Esophagus mucosa (tissue), 1 donor: ENCODE measurements at places on chromosomes 6 and 20. TPM values are rescaled to one million over a fixed set of nuclear protein-coding genes. Genes with fewer than 3 reads are reported as not detected.

- no peak for ATAC-seq
Observed at GRCh38 chr6:44771647-44772415, 384.3 kb downstream of the CDC5L start.

- no peak for ATAC-seq
Observed at GRCh38 chr6:18439581-18439980, 52.4 kb downstream of the RNF144B start.

DNA sequence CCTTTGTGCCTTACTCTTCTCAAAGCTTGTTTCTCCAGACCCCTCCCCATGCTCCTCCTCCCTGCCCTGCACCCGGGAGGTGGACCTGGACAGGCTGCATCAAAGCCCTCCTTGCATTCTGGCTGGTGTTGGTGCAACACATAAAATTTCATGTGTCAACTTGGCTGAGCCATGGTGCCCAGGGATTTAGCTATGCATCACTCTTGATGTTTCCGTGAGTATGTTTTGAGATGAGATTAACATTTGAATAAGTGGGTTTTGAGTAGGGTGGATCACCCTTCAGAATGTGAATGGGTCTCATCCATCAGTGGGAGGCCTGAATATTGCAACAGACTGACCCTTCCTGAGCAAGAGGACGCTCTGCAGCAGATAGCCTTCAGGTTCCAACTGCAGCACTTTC, 4.4 kb upstream of the OCSTAMP start:
- ATAC-seq, result no peak

PAK5 gene
- 0.52 TPM for total RNA-seq

ANKRD66 gene
- not detected for total RNA-seq

DNA sequence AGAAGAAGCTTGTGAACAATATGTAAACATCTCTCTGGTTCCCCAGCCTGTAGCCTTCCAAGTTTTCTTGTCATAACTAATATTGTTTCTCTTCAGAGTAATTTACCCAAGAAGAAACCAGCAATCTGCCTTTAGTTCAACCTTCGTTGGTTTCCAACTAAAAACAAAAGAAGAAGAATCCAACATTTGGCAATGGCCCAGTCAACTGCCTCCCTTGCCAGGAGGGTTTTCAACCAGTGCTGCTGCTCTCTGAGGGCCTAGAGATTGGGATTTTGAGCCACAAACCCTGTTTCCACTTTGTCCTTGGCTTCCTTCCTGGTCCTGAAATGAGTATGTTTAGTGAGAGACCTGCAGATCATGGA, 395.8 kb upstream of the CNR1 start:
- no peak for ATAC-seq

DNA sequence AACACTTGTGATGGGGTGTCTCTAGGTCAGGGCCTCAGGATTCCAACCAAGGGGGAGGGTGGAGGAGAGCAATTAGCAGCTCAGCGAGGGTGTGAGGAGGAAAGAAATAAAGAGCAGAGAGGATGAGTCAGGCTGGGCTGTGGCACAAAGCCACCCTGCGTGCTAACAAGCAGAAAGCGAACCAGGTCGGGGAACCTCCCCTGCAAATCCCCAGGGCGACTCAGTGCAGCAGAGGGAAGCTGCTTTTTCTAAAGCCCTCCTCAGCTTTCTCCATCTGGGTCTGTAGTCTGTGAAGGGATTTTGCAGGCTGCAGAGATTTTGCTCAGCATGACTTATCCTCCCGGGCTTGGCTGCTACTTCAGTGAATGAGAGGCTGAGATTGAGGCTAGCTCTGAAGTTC, 6.6 kb upstream of the SPO11 start:
- ATAC-seq, result peak; percentile 85

GRCh38 chr6:2911171-2911570, 8.1 kb upstream of the SERPINB9 start:
- ATAC-seq, result peak; percentile 56

- no peak for ATAC-seq
Observed at GRCh38 chr6:4973982-4974745, 29.7 kb downstream of the RPP40 start.

MAP1LC3A gene
- 7.0 TPM for total RNA-seq

- ATAC-seq, result no peak
Observed at GRCh38 chr6:129342796-129343195, 367.2 kb downstream of the ARHGAP18 start.
